ENCODE measurements at places on chromosomes 6 and 20. TPM values are rescaled to one million over a fixed set of nuclear protein-coding genes. Genes with fewer than 3 reads are reported as not detected.

DNA sequence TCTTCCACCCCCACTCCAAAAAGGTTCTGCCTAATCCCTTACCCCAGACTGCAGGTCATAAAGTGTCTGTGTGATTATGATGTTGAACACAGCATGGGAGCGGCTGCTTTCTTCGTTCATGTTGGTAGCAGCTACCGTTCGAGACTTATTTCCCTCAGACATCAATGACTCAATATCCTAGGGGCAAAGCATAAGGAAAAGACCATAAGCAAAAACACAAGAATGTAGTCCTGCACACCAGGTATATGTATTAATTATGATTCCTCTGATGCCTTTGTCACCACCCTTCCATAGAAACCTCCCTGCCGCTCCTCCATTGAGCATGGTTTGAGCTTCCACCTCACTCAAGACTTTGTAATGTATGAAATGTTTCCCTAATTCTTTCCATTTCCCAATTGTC lies 137.2 kb downstream of the KIF13A start:
- peaks cover 6% of the 10 kb centered on the region for H3K4me1 ChIP-seq
- no peaks in the 10 kb centered on the region for H3K27me3 ChIP-seq
- H3K27ac ChIP-seq, result no peak overlapping the region

- H3K27ac ChIP-seq, result no peak overlapping the region
- peaks cover 3% of the 10 kb centered on the region for H3K36me3 ChIP-seq
- no peaks in the 10 kb centered on the region for H3K27me3 ChIP-seq
- DNase-seq, result no peak
- no peaks in the 10 kb centered on the region for H3K4me1 ChIP-seq
- H3K4me3 ChIP-seq, result no peak overlapping the region
Observed at GRCh38 chr6:5215159-5215558, 45.6 kb downstream of the LYRM4 start.

DNA sequence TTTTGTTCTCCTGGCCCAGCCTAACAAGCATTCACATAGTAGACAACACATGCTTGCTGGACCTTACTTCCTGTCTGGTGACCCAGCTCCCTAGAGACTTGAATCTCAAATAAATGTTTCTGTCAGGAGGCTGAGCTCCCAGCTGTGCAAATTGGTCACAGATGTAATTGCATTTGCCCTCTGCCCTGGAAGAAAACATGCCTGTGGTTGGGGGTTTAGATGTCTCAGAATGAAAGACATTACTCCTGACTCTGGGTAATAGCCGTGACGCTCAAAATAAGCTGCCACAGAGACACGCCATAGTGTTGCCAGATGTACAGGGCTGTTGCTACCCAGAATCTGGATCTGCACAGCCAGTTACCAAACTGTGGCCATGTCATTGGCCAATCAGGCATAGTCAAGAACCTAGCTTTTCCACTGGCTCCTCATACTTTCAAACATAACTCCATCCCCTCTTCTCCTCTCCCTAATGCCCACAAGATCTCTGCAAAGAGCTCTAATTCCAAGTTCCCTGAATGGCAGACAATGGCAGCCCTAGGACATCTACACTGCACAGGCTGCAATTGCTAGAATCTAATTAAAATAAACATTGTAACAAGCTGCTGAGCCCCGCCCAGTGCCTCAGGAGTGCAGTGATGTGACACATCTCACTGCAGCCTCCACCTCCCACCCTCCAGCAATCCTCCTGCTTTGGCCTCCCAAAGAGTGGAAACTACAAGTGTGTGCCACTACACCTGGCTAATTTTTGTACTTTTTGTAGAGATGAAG lies 32.8 kb upstream of the GMPR start:
- H3K36me3 ChIP-seq, result no peaks in the 10 kb centered on the region
- no peaks in the 10 kb centered on the region for H3K4me1 ChIP-seq
- H3K27me3 ChIP-seq, result no peaks in the 10 kb centered on the region
- no peak for DNase-seq
- H3K4me3 ChIP-seq, result no peak overlapping the region
- no peak overlapping the region for H3K27ac ChIP-seq

- no peaks in the 10 kb centered on the region for H3K36me3 ChIP-seq
- no peak overlapping the region for H3K4me3 ChIP-seq
- no peak for DNase-seq
- no peaks in the 10 kb centered on the region for H3K4me1 ChIP-seq
Observed at GRCh38 chr6:76026101-76026500, 46.4 kb downstream of the IMPG1 start.

DNA sequence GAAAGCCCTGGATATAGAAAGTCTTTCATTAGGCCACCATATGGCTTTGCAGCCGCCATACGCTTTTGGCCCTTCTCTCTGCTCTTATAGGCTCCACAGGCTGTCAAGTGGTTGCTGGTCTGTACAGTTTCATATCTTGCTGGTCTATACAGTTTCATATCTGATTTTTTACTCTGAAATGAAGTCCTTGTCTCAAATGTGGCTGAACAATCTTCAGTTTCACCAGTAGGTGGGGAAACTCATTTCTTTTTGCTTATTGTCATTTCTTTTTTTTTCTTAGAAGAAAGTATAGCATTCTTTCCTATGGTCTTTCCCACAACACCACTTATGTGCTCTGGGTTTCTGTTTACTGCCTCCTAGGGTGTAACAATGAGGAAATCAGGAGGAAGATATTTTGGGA lies 771.4 kb upstream of the MMS22L start:
- DNase-seq, result no peak
- H3K27me3 ChIP-seq, result no peaks in the 10 kb centered on the region
- no peaks in the 10 kb centered on the region for H3K4me1 ChIP-seq
- H3K27ac ChIP-seq, result no peak overlapping the region
- no peaks in the 10 kb centered on the region for H3K36me3 ChIP-seq
- H3K4me3 ChIP-seq, result no peak overlapping the region

DNA sequence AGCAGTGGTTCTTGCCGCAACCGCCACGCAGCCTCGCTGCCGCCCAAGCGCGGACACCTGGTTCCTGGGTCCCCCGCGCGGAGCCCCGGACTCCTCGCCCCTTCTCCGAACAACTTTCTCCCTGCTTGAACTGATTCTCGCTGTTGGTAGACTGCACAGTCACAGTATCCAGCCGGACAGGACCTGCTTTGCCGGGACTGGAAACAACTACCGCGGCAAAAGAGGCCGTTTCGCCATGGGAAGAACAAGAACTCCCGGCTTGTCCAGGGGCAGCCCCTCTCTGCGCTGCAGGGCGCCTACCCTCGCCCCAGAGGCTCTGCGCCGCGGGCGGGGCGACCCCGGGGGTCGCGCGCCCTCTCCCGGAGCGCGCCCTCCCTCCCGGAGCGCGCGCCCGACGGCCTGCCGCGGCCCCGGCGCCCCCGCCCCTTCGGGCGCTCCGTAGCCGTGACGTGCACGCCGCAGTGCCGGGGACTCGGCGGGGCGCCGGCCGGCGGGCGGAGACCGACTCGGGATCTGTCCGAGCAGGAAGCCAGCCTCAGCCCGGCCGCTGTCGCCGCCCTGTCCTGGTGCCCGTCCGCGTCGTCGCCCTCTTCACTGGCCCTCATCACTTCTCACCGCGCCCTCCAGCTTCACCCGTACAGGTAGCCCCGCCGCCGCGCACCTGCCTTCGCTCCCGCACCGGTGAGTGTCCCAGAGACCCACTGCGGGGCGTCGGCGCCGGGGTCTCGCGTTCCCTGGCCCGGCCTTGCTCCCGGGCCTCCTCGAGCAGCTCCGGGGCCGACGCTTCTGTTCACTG lies at the start of gene MYO6:
MYO6 (plus strand) TSS at position 497 of the 796 bp plus-strand sequence. CDS start 68,309 bp downstream, outside the sequence.
- peak within 1 kb of the TSS; percentile 81 for H3K4me3 ChIP-seq
- H3K4me1 ChIP-seq, result peaks cover 28% of the 10 kb centered on the region
- peak within 1 kb of the TSS; percentile 93 for H3K27ac ChIP-seq
- no peaks in the 10 kb centered on the region for H3K27me3 ChIP-seq

- H3K27ac ChIP-seq, result no peak overlapping the region
- DNase-seq, result no peak
- H3K36me3 ChIP-seq, result no peaks in the 10 kb centered on the region
- H3K4me3 ChIP-seq, result no peak overlapping the region
Observed at GRCh38 chr6:138044458-138044857, 62.8 kb downstream of the PERP start.

DNA sequence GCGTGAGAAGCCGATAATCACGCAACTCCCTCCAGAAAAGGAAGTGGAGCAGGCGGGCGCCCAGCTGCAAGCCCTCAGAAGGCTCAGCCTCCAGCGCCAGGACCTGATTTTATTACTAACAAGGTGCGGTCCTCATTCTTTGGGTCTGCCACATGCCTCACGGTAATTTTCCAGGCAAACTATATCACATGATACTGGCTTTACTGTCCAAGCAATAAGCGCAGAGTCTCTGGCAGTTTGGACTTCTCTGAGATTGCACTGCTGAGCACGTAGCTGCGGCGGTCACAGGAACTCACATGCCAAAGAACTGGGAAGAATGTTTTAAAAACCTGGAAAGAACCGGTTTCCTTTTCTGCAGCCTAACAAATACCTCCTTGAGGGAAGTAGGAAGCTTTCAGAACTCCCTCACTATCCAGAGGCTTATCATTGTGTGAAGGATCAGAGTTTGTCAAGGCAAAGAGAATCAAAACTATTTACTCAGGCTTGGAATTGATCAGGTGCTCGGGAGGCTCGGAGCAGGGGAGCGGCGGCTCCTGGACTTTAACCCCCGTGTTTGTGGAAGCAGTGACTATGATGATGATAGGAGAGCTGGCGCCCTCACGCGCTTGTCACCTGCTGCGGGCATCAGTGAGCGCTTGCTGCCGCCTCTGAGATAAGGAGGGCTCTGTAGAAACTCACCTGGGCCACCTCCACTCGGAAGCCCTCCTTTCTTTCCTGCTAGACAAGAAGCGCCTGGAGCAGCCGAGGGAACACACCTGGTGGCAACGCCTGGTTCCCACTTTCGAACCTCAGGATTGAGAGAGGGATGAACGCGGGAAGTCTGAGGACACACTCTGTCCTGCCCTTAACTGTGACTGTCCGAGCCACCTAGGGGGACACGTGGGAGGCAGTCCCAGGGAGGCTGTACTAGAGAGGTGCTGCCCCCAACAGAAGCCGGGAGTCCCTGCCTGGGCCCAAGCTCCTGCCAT lies 27.2 kb upstream of the SYNJ2 start:
- H3K4me1 ChIP-seq, result peaks cover 15% of the 10 kb centered on the region
- DNase-seq, result peak; percentile 86
- no peaks in the 10 kb centered on the region for H3K36me3 ChIP-seq
- H3K4me3 ChIP-seq, result no peak overlapping the region

The PTPRT gene
- 1.0 TPM for total RNA-seq

The ARMC12 gene
- not detected for total RNA-seq

The CASS4 gene
- not detected for total RNA-seq

The TCF19 gene
- total RNA-seq, result 1.8 TPM

The LSM14B gene
- total RNA-seq, result 12.2 TPM

The MYLIP gene
- 13.2 TPM for total RNA-seq

Measured in body of pancreas (tissue), 4 donors.